ENCODE measurements at places on chromosomes 6 and 20.

- no peak for DNase-seq
These were observed 276.4 kb downstream of the UTRN start for GRCh38 chr6:144561455-144562043.

DNA sequence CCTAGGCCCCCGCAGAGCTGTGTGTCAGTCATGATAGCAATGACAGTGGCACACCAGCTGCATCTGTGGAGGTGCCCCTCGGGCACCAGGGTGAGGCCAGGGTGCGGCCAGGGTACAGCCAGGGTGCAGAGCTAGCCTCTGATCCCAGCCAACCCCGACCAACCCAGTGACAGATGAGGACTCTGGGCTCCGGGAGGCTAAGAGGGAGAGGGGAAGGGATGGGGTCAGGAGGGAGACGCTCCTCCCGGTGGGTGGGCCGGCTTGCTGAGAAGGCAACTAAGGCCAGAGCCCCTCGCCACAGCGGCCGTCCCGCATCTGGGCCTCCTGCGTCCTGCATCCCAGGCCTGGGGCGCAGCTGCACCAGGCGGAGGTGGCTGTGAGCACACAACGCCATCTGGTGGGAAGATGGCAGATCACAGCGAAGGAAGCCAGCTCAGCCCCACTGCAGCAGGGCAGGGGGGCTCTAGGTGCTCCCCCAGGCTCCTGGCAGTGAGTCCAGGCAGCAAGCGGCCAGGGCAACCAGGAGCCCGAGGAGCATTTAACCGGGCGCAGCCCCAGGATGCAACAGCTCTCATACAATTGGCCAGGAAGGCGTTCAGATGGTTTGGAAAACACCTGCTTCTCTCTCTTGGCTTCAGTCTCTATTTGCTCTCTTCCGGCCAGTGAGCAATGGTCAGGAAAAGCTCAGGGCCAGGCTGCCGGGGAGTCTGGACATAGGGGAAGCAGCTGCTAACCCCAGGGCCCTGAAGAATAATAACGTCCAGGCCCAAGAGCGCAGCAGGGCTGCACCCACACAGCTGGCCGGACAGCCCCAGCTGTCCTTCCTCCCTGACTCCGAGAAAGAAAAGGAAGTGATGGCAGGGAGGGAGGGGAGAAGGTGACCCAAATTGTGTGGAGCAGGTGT, 169.4 kb downstream of the TAF4 start:
- DNase-seq = no peak

DNA sequence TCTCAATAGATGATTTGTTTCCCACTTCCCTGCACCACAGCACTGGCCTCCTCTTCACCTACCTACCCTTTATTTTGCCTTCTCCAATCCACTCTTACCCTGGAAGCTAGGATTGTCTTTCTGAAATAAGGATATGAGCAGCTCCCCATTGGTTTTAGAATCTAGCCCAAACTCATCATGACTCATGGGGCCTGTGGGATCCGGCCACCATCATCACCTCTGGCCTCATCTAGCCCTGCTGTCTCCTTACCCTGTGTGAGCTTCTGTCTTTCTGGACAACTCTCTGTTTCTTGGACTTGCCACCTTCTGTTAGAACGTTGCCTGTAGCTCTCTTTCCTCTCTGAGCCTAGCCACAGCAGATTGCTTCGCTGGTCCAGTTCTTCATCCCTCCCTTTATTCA, 277.1 kb downstream of the PAX1 start:
- no peak for DNase-seq

- no peak for DNase-seq
These were observed 69.2 kb downstream of the TPD52L1 start for GRCh38 chr6:125222531-125223455.

- no peak for DNase-seq
These were observed 49.2 kb downstream of the CDH26 start for GRCh38 chr20:60007464-60007863.

DNA sequence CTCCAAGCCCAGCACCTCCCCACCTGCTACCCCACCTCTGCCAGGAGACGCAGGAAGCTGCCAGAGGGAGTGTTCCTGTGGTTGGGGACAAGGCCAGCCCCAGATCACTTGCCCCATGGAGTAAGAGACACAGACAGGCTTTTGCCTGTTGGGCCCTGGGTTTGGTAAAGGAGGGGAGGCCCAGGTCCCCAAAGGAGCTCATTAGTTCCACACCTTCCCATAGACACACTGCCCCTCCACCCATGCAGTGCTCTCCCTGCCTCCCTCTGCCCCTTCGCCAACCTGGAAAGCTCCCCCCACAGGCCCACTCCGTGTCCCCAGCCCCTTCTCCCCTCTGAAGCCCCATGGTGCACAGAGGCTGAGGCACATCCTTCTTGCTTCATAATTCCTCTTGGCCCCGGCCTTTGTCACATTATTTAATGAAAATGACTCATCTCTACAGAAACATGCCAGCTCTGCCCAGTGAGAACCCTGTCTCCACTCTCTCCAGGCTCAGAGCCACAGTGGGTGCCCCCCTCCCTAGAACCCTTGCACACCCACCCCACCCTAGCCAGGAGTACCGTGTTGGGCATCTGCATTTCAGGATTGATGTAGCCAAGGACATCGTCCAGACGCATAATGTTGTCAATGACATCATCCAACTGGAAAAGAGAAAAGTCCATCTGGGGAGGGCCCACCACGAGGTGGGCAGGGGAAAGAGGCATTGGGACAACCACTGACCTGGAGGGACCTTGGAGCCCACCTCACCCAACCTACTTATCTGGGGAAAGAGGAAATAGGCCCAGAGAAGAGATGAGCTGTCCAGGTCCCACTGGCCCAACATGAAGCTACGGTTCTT, 46.0 kb downstream of the TFEB start:
- DNase-seq = no peak

- no peak for DNase-seq
These were observed 166.5 kb upstream of the MMS22L start for GRCh38 chr6:97449444-97449966.

- no peak for DNase-seq
These were observed 358.2 kb downstream of the QKI start for GRCh38 chr6:163772701-163773100.

- peak; percentile 37 for DNase-seq
These were observed 167.3 kb upstream of the GMDS start for GRCh38 chr6:2412731-2413130.

GRCh38 chr20:63225082-63225454, 9.1 kb upstream of the YTHDF1 start:
- DNase-seq = no peak
